ENCODE measurements at places on chromosomes 1 and 21.

- no peak for DNase-seq
These were observed 15.6 kb upstream of the MAP10 start for GRCh38 chr1:232789651-232790050.

GRCh38 chr1:186763107-186763506 is 65.6 kb upstream of the PLA2G4A start:
- no peak for DNase-seq

- DNase-seq: no peak
These were observed 257.7 kb upstream of the SGIP1 start for GRCh38 chr1:66276218-66276617.

GRCh38 chr1:32464191-32464715 is 619 bp upstream of the ZBTB8B start:
- DNase-seq: no peak

DNA sequence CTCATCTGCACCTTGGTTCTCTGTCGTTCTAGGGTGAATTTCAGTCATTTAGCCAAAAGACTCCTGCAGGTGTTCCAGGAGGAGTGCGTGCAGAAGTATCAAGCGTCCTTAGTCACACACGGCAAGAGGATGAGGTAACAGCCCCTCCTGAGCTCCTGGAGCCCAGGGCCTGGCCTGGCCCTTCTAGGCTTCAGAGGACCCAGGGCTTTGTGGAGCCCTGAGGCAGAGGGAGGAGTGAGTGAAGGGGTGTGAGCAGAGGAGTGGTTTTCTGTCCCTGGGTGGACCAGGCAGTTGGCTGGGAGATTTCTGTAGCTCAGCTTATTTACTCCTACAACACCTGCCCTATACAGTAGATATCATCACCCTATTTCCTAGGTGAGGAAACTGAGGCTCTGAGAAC is 15.7 kb upstream of the RASSF5 start:
- DNase-seq: no peak

DNA sequence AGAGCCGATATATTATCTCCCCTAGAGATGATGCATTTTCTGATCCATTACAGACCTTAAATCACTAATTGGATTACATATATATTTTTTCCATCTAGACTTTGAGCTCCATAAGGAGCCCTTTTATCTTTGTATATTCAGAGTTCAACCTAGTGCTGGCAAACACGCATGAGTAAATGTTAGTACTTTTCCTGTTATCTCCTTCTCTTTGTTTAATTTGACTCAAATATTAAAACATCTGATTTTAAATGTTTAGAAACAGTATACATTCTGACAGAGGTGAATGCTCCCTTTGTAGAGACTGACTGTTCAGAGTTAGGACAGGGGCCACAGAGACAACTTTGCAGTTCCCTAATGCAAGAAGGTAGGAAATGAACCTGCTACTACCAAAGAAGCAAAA is 37.1 kb downstream of the EIF2B3 start:
- DNase-seq: no peak

- no peak for DNase-seq
These were observed 242.4 kb upstream of the RAB4A start for GRCh38 chr1:229028544-229028943.

DNA sequence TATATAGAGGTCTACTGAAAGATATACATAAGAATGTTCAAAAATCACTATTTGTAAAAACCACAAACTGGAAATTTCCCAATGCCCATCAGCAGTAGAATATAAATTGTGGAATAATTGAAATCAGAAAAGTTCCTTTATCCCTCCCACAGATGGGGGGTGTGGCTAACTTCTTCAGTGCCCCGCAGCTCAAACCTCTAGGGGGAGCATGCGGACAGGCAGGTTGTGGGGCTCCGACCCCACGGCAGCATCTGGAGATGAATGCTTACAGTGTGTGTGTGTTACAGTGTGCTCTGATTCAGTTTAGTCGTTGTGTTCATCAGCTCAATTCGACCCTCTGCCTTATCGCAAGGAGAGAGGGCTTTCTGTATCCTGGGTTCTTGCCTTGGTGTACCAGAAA is 262.1 kb upstream of the LRRC7 start:
- no peak for DNase-seq

DNA sequence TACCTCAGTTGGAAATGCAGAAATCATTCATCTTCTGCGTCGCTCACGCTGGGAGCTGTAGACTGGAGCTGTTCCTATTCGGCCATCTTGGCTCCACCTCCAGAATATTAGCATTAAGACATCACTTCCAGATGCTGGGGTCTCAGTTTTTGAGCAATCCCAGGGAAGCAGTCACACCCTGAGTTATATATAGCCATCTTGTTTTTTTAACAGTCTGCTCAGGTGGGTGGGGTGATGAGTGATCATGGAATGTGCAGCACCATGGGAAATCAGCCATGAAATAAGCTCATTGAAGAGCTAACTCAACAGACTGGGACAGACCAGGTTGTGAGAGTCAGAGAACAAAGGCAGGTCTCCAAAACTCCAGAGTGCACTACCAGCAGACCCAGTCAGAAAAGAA is 27.0 kb upstream of the HMGB4 start:
- no peak for DNase-seq

DNA sequence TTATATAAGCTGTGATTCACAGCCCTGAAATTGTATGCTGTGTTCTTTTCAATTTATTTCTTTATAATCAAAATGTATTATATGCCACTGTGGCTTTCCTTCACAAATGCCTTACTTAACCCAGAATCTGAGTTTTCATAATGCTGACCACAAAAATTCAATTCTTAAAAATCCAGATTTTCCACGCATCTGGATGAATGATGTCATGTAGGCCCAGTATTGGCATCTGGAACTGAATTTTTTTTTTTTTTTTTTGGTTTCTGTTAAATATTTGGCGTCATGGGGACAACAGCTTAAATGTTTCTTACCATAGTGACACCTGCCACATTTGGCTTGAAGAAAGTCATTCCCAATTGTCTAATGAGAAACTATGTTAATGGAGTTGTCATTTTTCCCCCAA is 296.8 kb downstream of the TM2D1 start:
- DNase-seq: no peak

- DNase-seq: peak; percentile 10
These were observed at the start of gene WNT2B for GRCh38 chr1:112508278-112509004. WNT2B (plus strand) TSS chr1:112508965; CDS start chr1:112509263, 298 bp downstream.

- no peak for DNase-seq
These were observed at the start of gene RXRG for GRCh38 chr1:165444897-165445370. RXRG (minus strand) TSS chr1:165445126; CDS start chr1:165444893, 233 bp downstream.

- peak; percentile 16 for DNase-seq
These were observed 2.7 kb downstream of the SCYL3 start for GRCh38 chr1:169890761-169891538.

GRCh38 chr1:173297798-173298391 is 90.8 kb upstream of the TNFSF4 start:
- DNase-seq: no peak

GRCh38 chr1:78779831-78780230 is 130.2 kb downstream of the IFI44 start:
- no peak for DNase-seq

DNA sequence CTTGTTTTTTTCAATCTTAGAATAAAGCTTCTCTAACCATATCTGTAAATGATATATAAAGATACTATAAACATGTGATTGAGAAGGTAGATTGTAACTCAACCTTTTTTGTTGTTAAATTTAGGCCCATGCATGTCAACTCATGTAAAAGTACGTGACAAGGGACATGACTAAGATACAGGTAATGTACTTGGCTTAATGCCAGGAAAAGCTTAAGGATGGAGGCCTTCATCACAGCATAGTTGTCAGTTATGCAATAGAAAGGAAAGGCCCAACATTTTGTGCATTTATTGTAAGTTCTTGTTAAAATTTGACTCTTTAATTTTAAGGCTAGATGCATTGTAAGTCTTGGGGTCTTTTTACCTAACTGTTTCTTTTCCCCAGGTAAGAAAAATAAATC is 305.1 kb downstream of the LTN1 start:
- no peak for DNase-seq

DNA sequence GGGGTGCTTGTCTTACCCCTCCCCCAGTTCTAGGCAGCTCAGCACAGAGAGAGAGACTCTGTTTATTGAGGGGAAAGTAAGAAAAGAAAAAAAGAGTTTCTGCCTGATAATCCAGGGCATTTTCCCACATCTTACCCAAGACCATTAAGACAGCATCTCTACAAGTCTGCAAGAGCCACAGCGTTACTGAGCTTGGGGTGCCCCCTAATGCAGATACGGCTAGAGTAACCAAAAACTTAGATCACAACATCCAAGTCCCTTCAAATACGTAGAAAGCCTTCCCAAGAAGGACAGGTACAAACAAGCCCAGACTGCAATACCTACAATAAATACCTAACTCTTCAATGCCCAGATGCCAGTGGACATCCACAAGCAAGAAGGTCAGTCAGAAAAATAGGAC is 6.2 kb upstream of the TEX50 start:
- no peak for DNase-seq

- no peak for DNase-seq
These were observed 34.3 kb downstream of the SLC35D1 start for GRCh38 chr1:67019600-67020136.

GRCh38 chr1:22288593-22289241 is 145.8 kb upstream of the WNT4 start:
- no peak for DNase-seq

DNA sequence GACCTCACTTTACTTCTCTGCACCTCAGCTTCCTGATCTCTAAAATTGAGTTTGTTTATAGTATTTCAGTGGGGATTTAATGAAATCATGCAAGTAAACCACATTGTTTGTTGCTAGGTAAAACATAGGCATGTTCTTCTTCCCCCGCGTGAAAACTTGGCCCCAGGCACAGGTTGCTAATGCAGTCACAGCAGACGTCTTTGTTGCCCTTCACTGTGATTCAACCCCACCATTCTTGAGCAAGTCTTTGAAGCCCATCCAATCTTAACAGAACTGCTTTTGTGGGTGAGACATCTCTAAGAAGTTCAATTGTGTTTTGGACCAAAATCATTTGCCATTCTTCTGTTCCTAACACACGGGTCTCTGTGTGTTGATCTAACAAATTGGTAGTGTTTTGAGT is 185.5 kb downstream of the ZNF281 start:
- no peak for DNase-seq

Measured in stimulated activated CD8-positive, alpha-beta memory T cell treated with anti-CD3 and anti-CD28 coated beads, Interleukin-2, amount 100 ng/mL, for 1 hour (primary cell).